RCC 7860 (cell line): ENCODE measurements at places on chromosomes 2 and 18.

- no peak for DNase-seq
These were observed 47.0 kb upstream of the TTC39C start for GRCh38 chr18:23967321-23968089.

GRCh38 chr18:55179835-55180234 is 220.6 kb upstream of the CCDC68 start:
- no peak for DNase-seq

- DNase-seq = no peak
These were observed 115.2 kb downstream of the MAPK4 start for GRCh38 chr18:50675043-50675442.

- DNase-seq = no peak
These were observed 154.1 kb upstream of the CDH19 start for GRCh38 chr18:66757946-66758345.

- no peak for DNase-seq
These were observed 6.7 kb downstream of the ASB3 start for GRCh38 chr2:53780056-53780455.
